ENCODE measurements at places on chromosomes 2 and 18.

GRCh38 chr2:216761133-216761532 is 65.8 kb upstream of the IGFBP5 start:
- DNase-seq: no peak

GRCh38 chr2:215082446-215082845 is 56.0 kb downstream of the ABCA12 start:
- DNase-seq: no peak

DNA sequence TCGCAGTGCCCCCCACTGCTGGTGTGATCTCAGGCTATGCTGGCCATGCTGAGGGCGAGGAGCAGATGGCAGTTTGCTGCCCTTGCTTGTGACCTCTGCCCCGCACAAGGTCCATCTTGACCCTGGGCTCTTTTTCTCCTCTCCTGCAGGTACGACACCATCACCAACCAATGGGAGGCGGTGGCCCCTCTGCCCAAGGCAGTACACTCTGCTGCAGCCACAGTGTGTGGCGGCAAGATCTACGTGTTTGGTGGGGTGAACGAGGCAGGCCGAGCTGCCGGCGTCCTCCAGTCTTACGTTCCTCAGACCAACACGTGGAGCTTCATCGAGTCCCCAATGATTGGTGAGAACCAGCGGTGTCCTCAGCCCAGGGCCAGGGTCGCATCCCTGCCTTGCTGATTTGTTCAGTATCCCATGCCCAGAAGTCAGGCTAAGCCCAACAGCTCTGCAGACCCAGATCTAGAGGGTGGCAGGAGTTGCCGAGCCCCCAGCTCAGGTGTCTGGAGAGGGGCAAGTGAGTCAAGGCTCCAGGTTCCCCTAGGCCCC is 223.8 kb downstream of the ATAD2B start:
- no peak for DNase-seq

DNA sequence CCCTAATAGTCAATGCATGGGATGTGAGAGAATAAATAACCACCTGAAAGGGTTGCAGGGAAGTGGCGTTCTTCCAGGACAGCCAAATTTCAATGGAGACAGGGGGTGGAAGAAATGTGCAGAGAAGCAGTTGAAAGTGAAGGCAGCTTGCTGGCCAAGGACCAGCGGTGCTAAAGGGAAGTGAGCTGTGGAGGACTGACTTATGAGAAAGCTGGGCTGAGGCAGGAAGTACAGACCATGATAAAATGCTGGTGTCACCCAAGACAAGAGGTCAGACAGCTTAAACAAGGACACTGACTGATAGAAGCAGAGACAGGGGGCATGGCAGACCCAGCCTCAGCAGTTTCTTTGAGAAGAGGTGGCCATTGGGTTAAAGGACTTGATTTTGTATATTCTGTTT is 106.7 kb downstream of the DTNB start:
- DNase-seq: peak; percentile 59

- DNase-seq: no peak
Observed at GRCh38 chr2:46213906-46214305, 83.3 kb upstream of the EPAS1 start.

DNA sequence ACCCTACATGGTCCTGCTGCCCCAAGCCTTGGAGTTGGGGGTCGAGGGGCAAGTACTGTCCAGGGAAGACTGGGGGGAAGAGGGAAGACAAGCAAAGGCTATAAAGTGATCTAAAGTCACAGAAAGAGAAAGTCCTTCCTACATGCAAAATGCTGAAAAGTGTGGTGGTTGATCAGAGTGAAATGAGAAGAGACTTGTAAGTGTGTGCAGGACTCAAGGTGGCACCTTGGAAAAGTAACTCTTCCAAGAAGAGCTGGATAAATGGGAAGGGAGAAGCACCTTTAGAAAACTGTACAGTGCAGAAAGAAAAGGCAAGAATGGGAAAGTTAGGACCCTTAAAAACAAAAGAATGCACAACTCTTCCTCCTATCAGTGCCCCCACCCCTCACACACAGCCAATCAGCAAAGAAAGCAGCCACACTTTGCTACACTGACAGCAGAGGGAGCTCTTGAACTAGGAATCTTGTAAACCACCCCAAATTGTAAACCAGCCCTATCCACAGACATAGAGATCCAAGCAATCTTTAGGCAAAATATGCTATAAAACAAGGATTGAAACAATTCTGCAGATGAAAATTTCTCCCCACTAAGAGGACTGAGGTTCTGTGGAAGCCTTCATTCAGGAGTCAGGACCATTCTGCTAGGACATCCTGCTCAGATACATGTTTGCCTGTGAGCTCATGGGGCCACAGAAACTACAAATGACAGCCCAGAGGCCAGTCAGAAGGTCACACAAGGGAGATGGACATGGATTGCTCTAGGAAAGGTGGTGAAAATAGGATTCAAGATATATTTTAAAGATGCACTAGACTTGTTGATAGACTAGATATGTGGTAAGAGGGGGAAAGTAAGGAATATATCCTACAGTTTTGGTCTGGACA is 146.4 kb downstream of the FTCDNL1 start:
- DNase-seq: peak; percentile 58

- DNase-seq: peak; percentile 88
Observed at GRCh38 chr2:29223851-29224692, 108.9 kb downstream of the CLIP4 start.

DNA sequence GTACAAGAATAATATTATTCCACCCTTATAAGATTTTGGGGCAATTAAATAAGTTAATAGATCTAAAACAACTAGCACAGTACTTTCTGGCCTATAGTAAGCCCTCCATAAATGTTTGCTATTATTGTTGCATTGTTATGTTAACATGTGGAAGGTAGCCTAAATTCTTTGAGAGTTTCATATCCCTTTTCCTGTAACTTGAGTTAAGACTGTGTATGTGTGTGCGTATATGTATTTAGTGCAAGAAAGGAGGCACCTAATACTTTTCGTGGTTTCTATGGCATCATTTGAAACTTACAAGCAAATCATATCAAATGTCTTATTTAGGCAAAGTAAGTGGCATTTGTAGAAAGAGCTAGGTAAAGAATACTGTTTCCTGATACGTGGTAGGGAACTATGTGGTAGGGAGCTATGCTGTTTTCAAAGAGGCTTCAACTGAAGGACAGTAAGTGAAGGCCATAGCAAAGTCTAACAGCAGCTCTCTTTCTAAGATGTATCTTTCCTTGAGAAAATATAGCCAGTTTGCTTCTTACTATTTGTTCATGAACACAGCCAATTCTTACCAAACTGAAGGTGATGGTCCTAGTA is 36.8 kb upstream of the C2orf74 start:
- no peak for DNase-seq

GRCh38 chr2:19138264-19138825 is 220.1 kb downstream of the OSR1 start:
- DNase-seq: no peak

DNA sequence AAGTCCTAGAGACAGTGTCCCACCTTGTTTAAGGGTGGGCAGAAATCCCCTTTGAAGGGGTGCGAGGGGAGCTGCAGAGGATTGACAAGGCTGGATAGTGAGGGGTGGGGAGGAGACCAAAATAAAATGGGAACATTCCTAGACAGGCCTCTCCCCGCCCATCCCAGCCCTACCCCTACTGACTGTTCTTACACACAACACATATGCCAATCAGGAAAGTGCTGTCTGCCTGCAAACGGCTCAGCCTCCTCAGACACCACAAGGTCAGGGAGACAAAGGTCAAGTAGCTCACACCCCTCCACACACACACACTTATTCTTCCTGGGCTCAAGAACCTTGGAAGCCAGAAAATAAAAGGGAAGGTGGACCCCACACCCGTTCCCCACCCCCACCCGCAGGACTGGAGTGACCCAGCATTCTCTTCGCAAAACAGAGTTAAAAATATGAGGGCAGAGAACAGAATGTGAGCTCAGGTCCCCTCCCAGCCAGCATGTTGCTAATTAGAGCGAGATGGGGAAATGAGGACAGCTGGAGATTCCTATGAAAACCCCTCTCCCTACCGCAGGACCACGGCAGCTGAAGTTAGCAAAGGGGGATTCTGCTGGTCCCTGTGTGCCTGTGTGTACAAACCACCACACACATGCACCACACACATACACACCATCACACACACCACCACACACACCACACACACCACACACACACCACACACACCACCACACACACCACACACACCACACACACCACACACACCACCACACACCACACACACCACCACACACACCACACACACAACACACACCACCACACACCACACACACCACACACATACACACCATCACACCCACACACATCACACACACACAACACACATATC is 197.8 kb downstream of the TNS1 start:
- peak; percentile 51 for DNase-seq

GRCh38 chr2:60555066-60555782 is 1.8 kb upstream of the BCL11A start:
- DNase-seq: peak; percentile 67

GRCh38 chr2:238835726-238836301 is 12.1 kb upstream of the TWIST2 start:
- no peak for DNase-seq

GRCh38 chr18:75529394-75529793 is 101.9 kb upstream of the SMIM21 start:
- no peak for DNase-seq

- DNase-seq: no peak
Observed at GRCh38 chr2:121220995-121221394, 64.0 kb downstream of the TFCP2L1 start.

DNA sequence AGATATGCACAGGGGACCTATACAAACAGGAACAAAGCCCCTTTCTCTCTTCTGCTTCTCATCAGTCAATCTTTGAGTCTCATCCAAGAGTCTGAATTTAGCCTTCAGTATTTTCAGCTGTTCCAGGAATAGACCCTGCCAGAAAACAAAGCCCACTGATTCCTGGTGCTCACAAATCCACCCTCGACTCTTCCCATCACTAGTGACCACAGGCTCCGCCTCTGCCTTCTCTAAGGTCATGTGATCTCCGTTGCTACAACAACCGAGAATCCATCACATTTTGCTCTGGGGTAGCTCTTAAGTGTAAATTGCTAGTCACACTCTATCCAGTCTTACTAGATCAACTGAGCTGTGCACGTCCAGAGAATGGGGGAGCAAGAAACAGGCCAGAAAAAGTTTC is 46.4 kb upstream of the SPTBN1 start:
- DNase-seq: peak; percentile 16

- DNase-seq: peak; percentile 82
Observed at GRCh38 chr18:61764381-61764780, 128.4 kb downstream of the RNF152 start.

- DNase-seq: no peak
Observed at GRCh38 chr2:236616624-236617023, 47.0 kb downstream of the ACKR3 start.

GRCh38 chr18:67301592-67301991 is 214.9 kb downstream of the DSEL start:
- DNase-seq: peak; percentile 2

GRCh38 chr18:58847383-58848071 is 17.1 kb upstream of the ZNF532 start:
- no peak for DNase-seq

DNA sequence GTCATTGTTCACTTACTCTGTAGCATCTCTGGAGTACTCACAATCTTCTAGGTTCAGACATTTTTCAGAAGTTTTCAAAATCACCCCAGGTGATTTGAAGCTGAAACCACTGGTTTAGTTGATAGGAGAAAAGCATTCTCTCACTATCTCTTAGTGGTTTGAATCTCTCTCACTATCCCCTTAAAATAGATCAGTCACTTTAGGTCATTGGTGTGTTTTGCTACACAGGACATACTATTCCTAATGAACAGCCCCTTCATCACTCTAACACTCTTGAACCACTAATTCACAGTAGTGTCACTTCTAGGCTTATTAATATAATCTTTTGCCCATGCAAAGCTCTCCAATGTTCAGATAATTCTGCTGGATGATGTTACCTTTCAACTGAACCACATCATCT is 34.5 kb downstream of the LYPD6 start:
- DNase-seq: no peak

DNA sequence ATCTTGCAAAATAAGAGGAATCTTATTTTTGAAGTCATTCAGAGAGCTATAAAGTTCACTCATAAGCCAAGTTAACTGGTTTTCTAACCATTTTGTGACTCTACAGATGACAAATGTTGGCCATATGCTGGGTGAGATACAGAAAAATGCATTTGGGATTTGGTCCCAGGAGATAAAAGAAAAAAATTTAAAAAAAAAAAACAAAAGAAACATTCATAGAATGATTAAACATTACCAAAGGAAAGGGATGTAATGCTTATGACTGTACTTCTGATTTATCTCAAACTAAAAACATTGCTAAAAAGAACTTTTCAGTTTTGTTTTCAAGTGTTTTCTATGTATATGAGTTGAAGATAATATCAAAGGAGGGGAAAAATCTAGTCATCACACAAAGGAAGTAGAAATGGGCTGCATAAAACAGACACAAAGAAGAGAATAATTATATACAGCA is 43.1 kb downstream of the PELI1 start:
- peak; percentile 87 for DNase-seq

- no peak for DNase-seq
Observed at GRCh38 chr2:95539290-95539689, 52.5 kb upstream of the TRIM43 start.

DNA sequence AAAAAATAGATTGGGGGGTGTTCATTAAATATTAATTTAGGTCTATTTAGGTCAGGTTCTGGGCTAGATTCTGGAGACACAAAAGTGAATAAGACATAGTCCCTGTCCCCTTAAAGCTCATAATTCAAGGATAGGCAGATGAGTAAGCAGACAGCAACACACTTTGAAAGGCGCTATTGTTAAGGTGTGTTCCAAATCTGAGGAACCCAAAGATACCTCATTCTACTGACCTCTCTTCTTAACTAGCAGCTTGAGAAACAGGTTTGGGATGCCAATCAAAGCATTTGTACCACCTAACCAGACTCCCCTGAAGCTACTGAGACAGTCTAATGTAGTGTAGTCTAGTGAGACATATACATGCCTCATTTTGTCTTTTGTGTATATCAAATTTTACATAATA is 34.8 kb downstream of the SEMA4F start:
- no peak for DNase-seq

- no peak for DNase-seq
Observed at GRCh38 chr18:62596145-62597005, 73.5 kb downstream of the ZCCHC2 start.

DNA sequence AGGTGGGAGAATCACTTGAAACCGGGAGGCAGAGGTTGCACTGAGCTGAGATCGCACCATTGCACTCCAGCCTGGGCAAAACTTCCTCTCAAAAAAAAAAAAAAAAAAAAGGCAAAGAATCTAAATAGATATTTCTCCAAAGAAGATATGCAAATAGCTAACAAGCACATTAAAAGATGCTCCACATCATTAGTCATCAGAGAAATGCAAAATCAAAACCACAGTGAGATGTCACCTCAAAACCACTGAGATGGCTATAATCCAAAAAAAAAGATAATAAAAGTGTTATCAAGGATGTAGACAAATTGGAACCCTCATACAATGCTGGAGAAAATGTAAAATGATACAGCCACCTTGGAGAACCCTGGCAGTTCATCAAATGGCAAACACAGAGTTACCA is 8.4 kb downstream of the ST8SIA5 start:
- no peak for DNase-seq

DNA sequence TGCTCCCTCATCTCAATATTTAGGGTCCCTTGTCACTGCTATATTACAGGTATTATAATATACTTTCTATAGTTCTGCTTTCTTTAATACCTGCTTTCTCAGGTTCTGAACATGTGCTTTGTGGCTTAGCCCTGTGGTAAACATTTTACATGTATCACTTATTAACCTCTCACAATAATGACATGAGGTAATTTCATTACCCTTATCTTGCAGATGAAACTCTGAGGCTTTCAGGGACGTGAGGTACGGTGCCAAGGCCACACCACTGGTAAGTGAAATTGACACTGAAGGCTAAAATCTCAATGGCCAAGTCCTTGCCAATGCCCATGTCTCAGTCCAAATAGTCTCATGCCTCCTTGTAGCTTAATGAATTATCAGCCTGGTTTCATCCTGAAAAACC is 21.7 kb downstream of the LINC00305 start:
- no peak for DNase-seq

GRCh38 chr2:24618144-24618543 is 127.1 kb downstream of the NCOA1 start:
- DNase-seq: no peak

Data from fibroblast of lung (primary cell).